H9 (cell line): ENCODE measurements at places on chromosomes 5 and 9. TPM values are rescaled to one million over a fixed set of nuclear protein-coding genes. Genes with fewer than 3 reads are reported as not detected.

GRCh38 chr9:32292611-32293010 is 91.8 kb upstream of the ACO1 start:
- H3K27me3 ChIP-seq: no peaks in the 10 kb centered on the region
- H3K4me1 ChIP-seq: peaks cover 2% of the 10 kb centered on the region; the same call in 1 of the 2 replicates
- DNase-seq: no peak
- H3K27ac ChIP-seq: no peak overlapping the region
- H3K36me3 ChIP-seq: peaks cover 18% of the 10 kb centered on the region

DNA sequence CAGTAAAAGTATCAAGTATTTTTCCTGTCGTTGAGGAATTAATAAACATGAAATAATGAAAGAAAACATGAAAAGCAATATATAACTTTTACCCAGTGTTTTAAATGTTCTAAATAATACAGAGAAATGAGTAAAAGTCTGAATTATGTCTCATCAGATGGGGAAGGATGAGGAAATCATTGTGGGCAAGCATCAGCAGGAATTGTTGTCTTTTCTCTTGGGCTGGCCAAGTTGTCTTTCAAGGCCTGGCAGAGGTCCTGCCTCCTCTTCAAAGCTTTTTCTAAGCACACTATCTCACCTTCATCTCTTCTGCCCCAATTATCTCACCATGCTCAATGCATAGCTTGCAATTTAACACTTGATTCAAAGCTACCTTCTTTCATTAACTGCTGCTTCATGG is 41.9 kb downstream of the MOCS2 start:
- no peak overlapping the region for H3K4me3 ChIP-seq
- H3K4me1 ChIP-seq: no peaks in the 10 kb centered on the region
- no peak overlapping the region for H3K27ac ChIP-seq
- no peaks in the 10 kb centered on the region for H3K27me3 ChIP-seq
- no peak for DNase-seq
- H3K36me3 ChIP-seq: peaks cover 2% of the 10 kb centered on the region

- H3K27ac ChIP-seq: peak overlapping the region; percentile 41
- H3K36me3 ChIP-seq: no peaks in the 10 kb centered on the region; the same call in 1 of the 3 replicates
- H3K4me3 ChIP-seq: no peak overlapping the region
- H3K27me3 ChIP-seq: no peaks in the 10 kb centered on the region
Observed at GRCh38 chr9:96343515-96344360, 39.8 kb downstream of the SLC35D2 start.

Gene IL5
- not detected in 2 replicates for total RNA-seq

DNA sequence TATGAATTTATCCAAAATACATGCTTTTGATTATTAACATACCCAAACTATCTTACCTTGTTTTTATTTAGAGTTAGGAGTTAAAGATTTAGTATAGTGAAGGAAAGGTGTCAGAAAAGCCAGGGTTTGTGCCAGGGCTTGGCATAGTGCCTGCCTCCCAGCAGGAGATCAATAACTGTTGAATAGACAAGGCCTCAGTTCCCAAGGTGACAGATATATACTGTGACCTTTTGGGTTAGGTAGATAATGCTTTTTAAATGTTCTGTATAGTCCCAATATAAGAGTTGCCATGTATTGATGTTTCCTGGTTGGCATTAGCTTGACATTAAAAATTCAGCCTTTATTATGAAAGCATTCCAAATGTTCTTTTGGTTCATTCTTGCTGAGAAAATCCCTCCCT is 121.8 kb downstream of the MCTP1 start:
- no peaks in the 10 kb centered on the region for H3K27me3 ChIP-seq
- no peaks in the 10 kb centered on the region for H3K4me1 ChIP-seq
- H3K36me3 ChIP-seq: peaks cover 3% of the 10 kb centered on the region
- H3K27ac ChIP-seq: no peak overlapping the region
- no peak for DNase-seq

Gene INSL4
- total RNA-seq: not detected in 2 replicates

GRCh38 chr5:122773619-122774018 is 1.3 kb upstream of the SNX2 start:
- H3K4me3 ChIP-seq: no peak overlapping the region; the same call in 2 of the 3 replicates
- no peak overlapping the region for H3K27ac ChIP-seq
- H3K27me3 ChIP-seq: no peaks in the 10 kb centered on the region

- no peaks in the 10 kb centered on the region for H3K4me1 ChIP-seq
- H3K36me3 ChIP-seq: peaks cover 46% of the 10 kb centered on the region
- no peaks in the 10 kb centered on the region for H3K27me3 ChIP-seq
- DNase-seq: no peak
Observed at GRCh38 chr9:87682618-87683017, 43.3 kb upstream of the CTSL start.

Gene SHC3
- 1.3 and 1.8 TPM in 2 replicates for total RNA-seq

DNA sequence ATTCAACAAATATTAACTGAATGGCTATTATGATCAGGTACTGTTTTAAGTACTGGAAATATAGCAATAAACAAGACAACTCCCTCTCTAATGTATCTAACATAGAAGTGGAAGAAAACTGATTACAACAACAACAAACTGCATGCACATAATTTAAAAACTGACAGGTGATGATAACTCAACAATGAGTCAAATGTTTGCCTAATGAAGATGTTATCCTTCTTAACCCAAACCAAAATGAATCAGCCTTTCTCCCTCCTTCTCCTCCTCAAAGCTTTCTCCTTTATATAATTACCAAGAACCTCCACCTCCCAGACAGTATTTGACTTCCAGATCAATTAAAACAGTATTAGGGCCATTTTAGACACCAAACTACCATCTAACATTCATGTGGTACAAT is 49.3 kb downstream of the RICTOR start:
- H3K4me1 ChIP-seq: peaks cover 13% of the 10 kb centered on the region
- H3K36me3 ChIP-seq: peaks cover 30% of the 10 kb centered on the region
- no peak overlapping the region for H3K27ac ChIP-seq
- no peak for DNase-seq
- H3K27me3 ChIP-seq: no peaks in the 10 kb centered on the region

GRCh38 chr5:15959370-15960164 is 220.0 kb downstream of the MARCHF11 start:
- H3K4me3 ChIP-seq: no peak overlapping the region
- DNase-seq: no peak
- H3K27me3 ChIP-seq: no peaks in the 10 kb centered on the region
- H3K4me1 ChIP-seq: no peaks in the 10 kb centered on the region
- H3K27ac ChIP-seq: no peak overlapping the region

DNA sequence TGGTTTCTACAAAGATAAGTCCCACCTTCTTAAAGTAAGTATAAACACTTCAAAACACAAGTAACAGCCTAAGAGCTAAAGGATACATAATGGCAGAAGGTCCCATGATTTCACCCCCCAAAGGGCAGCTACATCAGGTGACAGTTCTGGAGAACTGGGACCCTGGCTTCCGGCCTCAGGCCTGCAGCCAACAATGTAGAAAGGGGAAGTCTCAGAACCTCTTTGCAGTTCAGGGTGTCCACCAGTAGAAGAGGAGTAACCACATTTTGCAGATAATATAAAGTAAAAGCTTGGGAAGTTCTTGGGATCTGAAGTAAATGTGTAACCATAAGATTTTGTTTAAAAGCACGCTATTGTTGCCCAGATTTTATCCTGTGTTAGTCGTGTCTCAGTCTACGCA is 267.4 kb upstream of the VLDLR start:
- H3K4me1 ChIP-seq: peaks cover under 1% of the 10 kb centered on the region; the same call in 1 of the 2 replicates
- no peak overlapping the region for H3K27ac ChIP-seq
- H3K4me3 ChIP-seq: no peak overlapping the region
- DNase-seq: no peak
